NCI-H1092 (cell line): ENCODE measurements at places on chromosomes 5 and 9.

DNA sequence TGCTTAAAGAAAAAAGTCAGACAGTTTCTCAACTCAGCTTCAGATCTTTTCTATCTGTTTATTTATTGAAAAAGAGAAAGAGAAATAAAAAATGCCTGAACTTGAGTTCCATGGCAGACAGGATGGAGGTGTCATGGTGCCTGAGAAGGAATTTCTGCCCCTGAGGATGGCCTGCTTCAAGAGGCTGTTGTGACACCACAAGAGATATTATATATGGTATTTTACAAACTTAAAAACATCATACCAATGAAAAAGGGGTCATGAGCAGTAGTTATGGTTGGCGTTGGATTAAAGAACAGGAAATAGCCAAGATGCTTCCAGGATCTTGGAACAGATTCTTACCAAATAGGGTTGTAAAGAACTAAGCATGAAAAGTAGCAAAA lies 344.6 kb downstream of the GLIS3 start:
- no peak for DNase-seq

GRCh38 chr5:36949593-36949992 lies 73.0 kb downstream of the NIPBL start:
- DNase-seq: no peak

GRCh38 chr9:110526426-110526825 lies 53.1 kb downstream of the SVEP1 start:
- DNase-seq: no peak

DNA sequence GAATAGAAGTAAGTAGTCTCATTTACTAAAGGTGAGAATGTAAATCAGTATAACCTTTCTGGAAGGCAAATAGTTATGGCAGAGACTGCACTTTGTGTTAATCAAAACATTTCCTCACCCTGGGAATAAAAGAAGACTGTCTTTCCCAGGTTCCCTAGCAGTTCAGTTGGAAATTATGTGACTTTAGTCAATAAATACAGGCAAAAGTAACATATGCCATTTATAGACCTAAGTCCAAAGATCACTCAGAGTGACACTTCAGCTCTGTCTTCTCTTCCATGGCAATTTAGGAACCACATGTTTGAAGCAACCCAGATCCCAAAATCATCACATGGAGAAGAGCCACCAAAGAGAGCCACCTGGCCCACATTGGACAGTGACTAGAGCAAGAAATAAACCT lies 160.7 kb upstream of the SV2C start:
- no peak for DNase-seq
